ENCODE measurements at places on chromosomes 5 and 9.

DNA sequence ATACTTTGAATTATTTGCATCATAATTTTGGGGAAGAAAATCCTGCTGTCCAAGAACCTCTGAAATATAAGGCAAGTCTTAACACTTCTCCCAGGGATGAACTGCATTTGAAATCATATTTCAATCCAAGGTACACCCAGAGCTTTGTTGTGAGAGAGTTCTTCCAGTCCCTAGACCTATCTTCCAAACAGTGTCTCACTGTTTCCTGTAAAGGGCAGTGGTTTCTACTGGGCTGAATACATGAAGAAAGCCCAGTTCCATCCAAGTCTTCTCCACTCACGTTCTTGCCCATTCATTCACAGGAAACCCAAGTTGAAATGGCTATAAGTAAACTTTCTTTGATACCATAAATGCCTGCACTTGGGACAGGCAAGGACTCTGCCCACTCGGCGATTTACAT lies 108.3 kb upstream of the LHFPL2 start:
- DNase-seq: no peak

GRCh38 chr9:134558124-134558905 lies 83.3 kb upstream of the COL5A1 start:
- no peak for DNase-seq

GRCh38 chr9:4293293-4293941 lies 6.5 kb downstream of the GLIS3 start:
- DNase-seq: no peak

DNA sequence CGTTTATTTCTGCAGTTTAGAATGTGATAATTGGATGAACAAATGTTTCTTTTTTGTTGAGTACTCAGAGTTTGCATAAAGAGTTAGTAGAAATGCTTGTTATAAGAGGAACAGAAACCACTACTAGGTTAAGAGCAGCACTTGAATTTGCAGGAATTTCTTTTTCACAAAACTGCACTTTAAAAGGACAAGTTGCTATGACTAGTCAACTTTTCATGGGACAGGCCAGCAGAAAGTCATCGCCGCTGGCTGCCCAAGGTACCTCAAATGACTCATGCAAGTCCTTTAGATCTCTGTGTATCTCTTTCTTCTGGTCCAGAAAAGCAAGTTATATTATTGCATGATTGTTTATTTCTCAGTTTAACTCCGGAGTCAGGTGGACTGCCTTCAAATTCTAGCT lies 97.3 kb upstream of the HMHB1 start:
- DNase-seq: no peak

DNA sequence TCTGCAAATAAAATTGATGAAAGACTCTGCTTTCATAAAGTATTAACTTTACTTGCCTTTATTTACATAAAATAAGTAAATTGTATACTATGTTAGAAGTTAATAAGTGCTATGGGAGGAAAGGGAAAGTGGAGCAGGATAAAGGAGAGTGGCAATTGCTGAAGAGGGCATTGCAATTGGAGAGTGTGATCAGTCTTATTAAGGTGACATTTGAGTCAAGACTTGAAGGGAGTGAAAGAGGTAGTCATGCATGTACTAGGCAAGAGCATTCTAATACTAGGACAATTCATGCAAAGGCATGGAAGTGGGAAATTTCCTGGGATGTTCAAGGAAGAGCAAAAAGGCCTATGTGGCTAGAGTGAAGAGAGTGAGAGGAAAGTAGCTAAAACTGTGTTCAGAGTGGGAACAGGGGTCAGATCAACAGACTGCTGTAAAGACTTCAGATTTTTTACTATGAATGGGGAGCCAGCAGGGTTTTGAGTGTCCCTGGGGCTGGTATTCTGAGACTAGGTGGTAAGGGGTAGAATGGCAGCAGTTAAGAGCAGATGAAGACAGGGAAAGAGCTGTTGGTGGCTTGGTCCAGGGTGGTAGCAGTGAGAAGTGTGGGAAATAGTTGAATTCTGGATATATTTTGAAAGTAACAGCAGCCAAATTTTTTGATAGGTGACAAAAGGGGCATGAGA lies 182.3 kb upstream of the RIOK2 start:
- DNase-seq: no peak

GRCh38 chr5:161007879-161008278 lies 155.9 kb upstream of the ATP10B start:
- no peak for DNase-seq

- DNase-seq: no peak
Measured at GRCh38 chr5:135266303-135266635, 132.8 kb downstream of the MACROH2A1 start.

- no peak for DNase-seq
Measured at GRCh38 chr5:153791339-153791738, 247.4 kb downstream of the FAM114A2 start.
